Vagina (tissue), 2 donors: ENCODE measurements at places on chromosomes 1 and 21.

DNA sequence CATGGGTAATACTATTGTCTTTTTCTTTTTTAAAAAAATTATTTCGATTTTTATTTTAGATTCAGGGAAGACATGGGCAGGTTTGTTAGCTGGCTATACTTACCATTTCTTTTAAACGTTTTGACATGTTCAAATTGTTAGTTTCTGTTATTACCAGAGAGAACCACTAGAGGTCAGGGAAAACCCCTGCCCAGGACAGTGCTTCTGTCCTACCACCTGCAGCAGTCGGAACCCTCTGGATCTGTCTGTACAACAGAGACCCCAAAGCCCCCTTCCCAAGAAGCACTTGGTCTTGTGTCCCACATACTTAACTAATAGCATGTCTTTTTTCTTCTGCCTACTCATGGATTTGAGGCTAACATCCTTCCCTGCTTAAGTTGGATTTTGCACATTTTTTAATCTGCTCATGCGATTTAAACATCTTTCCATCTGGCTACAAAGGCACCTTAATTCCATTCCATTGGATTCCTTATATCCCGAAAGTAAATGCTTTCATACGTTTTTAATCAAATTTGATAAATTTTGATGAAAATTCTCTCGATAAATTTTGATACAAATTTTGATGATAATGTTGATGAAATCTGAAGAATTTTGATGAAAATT is 10.0 kb upstream of the C1orf115 start:
- DNase-seq, result no peak

GRCh38 chr1:166390366-166391033 is 223.7 kb upstream of the FAM78B start:
- no peak for DNase-seq

DNA sequence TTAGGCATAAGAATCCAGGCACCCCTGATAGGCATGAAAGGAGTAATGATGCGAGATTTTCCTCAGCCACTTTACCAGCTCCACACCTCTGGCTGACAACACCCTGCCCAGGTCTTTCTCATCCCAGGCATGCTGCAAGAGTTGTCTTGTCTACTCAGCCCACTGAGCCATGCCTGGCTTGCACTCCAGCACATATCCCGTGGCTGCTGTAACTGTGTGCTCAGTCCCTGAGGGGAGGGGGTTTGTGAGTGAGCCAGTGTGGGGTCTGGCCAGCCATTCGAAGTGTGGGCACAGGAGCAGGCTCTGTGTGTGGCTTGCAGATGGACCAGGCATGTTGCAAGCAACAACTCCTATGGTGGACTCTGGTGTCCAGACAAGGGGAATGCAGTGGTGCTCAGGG is 529.6 kb downstream of the ADGRL2 start:
- no peak for DNase-seq

DNA sequence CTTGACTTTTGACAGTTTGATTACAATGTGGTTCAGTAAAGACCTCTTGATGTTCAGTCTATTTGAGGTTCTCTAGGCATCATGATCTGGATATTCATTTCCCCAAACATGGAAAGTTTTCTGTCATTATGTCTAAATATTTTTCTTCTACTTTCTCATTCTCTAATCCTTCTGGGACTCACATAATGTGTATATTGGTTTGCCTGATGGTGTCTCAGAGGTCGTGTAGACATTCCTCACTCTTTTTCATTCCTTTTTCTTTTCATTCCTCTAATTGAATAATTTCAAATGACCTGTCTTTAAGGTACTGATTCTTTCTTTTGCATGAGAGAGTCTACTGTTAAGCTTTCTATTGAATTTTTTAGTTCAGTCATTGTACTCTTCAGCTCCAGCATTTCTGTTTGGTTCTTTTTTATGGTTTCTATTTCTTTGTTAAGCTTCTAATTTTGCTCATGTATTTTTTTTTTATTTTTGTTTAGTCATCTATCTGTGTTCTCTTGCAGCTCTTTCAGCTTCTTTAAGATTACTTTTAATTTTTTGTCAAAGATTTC is 158.4 kb downstream of the GDAP2 start:
- no peak for DNase-seq

DNA sequence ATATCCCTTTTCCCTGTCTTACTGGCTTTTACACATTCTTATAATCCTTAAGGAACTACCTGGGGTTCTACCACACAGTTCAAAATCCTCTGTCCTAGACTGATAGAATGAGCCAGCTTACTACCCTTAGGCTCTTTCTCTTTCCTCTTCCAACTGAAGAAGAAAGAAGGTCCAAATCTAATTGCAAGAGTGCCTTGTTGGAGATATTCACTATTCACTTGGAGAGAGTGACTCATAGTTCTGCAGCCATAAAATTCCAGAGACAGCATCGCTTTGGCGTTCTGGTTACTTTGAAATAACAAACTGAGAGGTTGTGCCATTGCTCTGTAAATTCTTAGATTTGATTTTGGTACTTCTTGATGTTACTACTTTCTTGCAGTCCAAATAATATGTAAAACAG is 4.2 kb downstream of the CADM3 start:
- no peak for DNase-seq

DNA sequence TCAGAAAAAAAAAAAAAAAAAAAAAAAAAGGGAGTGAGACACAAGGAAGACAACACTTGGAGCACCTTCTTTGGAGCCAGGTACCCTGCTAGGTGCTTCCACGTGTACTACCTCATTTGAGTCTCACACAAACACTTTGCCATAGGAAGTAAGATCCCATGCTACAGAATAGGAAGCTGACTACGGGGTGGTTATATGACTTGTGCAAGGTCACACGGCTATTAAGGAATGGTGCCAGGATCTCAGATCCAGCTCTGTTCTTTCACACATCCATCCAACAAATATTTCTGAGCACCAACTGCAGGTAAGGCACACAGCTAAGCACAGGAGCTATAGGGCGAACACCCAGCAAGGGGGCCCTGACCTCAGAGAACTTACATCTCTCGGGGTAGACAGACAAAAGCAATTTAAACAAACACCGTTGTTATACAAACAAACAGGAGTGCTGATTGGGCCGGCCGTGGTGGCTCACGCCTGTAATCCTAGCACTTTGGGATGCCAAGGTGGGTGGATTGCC is 22.4 kb downstream of the PTAFR start:
- no peak for DNase-seq

DNA sequence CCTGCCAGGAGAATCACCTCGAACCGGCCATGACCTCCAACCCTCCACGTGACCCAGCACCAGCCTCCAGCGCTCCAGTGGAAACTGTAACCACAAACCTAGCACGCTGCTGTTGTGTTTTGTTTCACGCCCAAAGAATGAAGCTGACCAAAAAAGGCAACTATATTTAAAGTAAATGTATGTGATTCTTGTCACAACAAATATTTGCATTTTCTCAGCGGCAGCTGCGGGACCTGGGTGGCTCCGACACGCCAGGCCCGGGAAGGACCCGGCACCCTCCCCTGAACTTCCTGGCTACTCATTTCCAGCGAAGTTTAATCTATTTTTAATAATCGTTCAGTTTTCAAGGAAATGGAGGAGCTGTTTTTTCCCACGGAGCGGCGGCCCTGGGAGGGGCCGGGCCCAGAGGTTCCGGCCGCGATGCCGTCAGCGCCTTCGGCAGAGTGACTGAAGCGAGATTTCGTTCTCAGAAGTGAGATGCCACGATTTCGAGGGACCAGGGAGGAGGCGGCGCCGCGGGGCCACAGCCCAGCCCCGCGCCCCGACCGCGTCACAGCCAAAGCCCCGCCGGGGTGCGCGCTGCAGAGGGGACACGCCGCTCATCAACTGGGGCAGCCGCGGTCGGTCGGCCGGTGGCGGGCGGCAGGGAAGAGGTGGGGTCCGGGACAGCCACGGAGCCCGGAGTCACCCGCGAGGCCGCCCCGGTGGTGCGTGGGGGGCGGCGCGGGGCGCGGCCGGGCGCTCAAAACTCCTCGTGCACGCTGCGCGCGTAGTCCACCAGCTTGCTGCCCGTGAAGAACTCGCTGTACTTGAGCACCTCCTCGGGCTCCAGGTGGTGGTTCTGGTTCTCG is 3.0 kb upstream of the TNFRSF4 start:
- no peak for DNase-seq

GRCh38 chr1:35537806-35538205 is 19.4 kb downstream of the KIAA0319L start:
- DNase-seq, result no peak

DNA sequence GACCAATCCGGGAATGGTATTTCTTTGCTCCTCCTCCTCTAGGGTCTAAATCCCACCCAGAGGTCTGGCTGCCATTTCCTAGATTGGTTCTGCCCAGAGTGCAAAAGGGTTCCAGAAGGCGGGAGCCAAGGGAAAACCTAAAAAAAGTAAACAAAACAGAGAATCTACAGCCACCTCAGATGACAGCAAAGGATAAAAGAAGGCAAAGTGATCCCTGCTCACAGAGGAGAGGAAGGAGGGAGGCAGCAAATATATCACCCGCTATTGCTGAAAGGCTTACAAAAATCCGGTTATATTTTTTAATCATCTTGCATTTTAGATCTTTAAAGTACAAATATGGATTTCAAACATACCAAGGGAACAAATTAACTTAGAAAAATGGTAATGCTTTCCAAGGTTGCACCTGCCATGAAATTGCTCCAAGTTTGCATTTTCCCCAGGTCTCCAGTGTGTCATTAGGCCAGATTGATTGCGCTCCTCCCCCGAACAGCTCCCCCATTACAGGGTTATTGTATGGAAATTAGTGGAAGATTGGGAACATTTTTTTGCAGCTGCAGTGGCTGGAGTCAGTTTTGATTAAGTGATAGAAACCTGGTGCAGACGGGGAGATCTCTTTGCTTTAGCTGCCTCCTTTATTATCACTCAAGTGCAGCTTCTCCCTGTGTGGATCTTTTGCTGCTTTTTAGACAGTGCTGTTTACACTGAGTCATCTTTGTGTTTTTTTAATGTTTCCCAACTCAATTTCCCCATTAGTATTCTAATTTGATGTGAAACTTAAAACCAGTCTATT is 280.5 kb upstream of the CAMK1G start:
- DNase-seq, result no peak

DNA sequence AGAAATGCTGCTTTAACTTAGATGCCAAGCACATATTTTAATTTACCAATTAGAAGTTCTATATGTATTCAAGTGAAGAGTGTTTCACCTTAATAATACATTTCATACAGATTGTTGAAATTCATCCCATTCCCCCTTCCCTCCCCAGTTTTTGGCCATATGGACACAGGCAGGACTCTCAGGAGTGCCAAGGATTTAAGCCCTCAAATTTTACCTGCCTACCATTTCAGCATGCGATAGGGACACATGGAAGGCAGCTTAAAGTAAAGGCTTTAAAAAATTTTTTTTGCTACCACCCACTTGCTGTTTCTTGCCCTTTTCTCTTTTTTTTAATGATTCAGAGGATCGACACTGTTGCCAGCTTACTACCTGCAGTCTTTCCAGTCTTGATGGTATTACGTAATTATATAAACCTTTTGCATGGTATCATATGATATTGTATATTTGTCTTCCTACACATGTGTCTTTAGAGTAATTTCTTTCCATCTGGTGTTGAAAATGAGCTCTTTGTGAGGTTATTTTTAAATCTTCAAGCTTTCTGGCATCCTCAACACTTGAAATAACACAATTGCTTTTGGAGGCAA is 7.0 kb downstream of the EPB41 start:
- no peak for DNase-seq

DNA sequence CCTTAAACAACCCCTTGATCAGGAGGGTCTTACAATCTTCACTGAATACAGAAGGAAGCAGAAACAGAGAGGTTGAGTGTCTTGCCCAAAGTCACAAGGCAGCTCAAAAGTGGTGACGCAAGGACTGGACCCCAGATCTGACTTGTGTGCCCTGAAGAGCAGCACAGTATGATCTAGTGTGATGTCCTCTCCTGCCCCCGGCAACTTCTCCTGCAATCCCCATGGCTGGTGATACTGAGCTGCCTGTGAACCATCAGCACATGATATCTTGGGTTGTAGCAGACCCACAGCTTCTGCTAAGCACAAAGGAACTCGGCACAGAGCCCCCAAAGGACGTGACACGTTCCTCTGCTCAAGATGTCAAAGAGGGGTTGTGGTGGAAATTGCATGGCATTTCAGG is 51.2 kb upstream of the EDN2 start:
- DNase-seq, result no peak
